ENCODE measurements at places on chromosomes 5 and 9.

- DNase-seq = no peak
Measured at GRCh38 chr5:160750938-160751657, 100.9 kb downstream of the ATP10B start.

GRCh38 chr9:136793086-136793946, 2.2 kb downstream of the TMEM141 start:
- no peak for DNase-seq

DNA sequence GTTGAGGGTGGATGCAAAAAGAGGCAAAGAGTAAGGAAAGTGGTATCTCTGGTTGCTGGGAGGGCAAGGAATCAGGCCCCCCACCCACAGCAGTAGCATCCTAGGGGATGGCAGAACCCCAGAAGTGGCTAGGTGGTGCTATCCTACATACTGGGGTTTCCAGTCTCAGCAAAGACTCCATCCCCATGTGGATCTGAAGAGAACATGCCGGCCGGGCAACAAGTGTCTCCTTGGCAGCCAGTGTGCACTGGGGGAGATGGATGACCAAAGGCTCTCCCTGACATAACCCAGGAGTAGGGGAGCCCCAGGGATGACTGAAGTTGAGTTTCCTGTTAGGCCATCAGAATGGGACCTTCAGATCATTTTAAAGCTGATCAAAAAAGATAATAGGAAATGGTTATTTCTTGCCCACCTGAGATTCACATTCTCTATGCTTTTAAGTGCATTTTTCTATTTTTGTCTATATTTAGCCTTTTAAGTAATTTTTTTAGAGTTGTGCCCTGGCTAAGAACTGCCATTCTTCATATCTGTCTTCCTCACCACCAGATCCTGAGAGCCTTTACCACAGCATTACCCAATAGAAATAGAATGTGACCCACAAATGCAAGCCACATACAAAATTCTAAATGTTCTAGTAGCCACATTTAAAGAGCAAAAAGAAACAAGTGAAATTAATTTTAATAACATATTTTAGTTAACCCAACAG, 78.7 kb upstream of the SMIM23 start:
- DNase-seq = no peak

DNA sequence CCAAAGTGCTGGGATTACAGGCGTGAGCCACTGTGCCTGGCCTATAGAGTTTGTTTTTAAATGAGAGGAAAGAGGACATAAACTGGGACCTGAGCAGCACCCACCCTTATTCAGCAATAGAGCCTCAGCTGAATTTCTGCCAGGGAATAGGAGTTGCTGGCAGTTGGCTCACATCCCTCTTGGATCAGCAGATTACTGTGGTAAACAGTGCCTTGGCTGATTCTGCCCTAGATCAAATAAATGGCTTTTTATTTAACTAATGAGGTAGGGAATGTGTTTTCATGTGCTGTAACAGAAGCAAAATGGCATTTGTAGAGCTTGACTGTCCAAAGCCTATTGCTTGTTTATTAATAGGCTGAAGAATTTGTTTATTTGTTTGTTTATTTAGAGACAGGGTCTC, 2.1 kb downstream of the ARHGEF37 start:
- DNase-seq = peak; percentile 49

- DNase-seq = no peak
Measured at GRCh38 chr9:87826331-87826730, 56.3 kb upstream of the SPATA31E1 start.

DNA sequence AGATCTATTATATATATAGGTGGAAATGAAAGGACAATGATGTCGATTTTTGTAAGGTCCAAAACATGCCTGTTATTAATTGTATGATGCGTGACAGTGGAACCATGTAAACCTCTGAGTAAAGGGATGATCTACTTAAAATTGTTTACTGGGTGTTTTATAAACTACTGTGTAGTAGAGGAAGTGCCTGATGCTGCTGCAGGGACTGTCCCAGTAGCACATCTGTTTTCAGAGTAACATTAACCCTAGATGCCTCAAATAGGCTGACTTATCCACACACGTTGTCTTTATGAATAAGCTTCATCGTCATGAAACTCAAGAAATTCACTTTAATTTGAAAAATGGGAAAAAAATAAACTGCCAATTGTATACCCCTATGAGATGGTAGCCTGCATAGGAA, 1.7 kb downstream of the CAMK4 start:
- no peak for DNase-seq

- peak; percentile 68 for DNase-seq
Measured at GRCh38 chr9:10265153-10265631, 347.6 kb downstream of the PTPRD start.

DNA sequence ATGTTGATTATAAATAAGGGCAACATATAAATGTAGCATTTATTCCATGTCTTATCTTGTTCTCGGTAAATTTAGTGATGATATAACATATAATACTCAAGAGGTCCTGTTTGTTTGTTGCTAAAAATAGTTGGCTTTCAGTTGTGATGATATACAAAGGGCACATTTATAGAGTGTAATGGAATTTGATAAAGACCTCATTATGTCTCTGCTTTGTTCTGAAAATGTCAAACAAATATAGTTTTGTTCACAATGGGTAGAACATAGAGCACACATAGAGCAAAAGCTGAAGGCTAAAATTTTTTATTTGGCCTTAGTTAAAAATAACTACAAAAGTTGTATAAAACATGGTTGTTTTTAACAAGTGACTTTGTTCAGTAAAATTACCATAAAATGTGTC, 477.1 kb upstream of the SMC2 start:
- DNase-seq = no peak

DNA sequence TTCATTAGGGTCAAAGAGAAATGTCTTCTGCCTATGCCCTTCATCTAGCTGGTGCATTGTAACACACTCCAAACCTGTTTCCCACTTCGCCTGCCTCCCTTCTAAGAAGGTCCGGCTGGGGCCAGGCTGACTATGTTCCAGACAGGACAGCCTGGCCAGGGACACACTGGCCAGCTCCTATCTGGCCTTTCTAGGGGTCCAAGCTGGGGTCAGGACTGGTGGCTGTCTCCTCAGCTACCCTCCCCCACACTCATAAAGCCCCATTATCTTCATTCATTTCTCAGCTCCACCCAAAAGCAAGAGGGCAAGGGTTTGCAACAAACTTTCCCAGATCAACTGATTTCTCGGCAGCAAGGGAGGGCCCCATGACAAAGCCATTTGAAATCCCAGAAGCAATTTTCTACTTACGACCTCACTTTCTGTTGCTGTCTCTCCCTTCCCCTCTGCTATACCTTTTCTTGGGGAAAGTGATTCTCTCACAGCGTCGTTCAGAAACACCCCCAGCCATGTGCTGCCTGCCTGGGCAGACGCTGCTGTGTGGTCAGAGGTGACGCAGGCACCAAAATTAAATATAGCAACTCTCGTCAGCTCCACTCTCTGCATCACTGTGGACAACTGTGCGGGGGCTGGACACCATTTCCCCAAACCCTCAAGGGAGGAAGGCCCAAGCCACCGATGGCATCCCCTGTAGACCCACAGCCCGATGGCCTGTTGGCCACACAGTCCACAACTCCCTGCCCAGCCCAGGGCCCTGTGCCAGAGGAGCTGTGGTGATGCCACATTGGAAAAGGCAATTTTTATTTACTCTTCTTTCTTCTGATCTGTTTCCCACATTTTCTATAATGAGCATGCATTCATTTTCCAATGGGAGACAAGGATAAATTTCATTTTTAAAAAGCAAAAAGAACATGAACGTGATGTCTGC, 6.1 kb downstream of the IL13 start:
- no peak for DNase-seq

DNA sequence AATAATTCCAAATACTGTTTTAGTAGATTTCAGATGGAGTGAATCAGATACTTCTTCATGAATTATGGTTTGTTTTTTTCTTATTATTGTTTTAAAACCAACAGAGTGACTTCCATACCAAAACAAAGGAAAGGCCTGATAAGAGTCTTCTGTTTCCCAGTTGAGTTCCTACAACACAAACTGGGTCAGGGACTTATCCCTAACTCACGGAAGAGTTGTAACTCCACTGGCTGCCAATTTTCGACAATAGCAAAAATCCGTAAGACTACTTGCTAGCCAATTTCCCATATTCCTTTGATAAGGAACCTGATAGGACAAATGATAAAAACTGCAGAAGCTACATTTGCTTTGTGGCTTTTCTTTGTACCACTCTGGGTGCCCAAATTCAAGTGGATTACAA, 219.2 kb downstream of the AP3B1 start:
- DNase-seq = no peak

- no peak for DNase-seq
Measured at GRCh38 chr5:126981222-126981621, 49.1 kb downstream of the MARCHF3 start.

DNA sequence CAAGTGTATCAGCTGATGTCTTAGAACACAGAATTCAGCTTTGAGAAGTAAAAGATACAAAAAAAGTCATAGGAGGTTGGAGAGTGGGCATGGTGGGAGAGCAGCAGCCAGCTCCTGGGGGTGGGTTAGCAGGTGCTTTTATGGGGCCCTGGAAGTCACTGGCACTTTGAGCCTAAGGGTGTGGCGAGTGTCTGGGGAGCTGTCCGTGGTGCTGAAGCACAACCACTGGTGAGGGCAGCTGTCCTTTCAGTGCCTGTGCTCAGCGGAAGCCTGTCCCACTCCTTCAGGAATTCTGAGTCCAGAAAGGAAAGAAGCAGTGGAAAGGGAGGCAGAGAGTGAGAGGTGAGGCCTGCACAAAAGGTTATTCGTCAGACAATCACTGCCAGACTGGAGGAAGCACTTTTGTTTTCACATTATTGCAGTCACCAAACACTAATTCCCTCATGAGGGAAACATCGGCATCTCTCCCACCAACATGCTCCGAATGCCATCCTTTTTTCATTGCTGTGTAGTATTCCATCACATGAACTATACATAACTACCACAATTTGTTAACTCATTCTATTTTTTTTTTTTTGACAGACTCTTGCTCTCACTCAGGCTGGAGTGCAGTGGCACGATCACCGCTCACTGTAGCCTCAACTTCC, 59.4 kb upstream of the RAPGEF1 start:
- no peak for DNase-seq

GRCh38 chr5:6043491-6044310, 334.6 kb downstream of the MED10 start:
- DNase-seq = no peak

DNA sequence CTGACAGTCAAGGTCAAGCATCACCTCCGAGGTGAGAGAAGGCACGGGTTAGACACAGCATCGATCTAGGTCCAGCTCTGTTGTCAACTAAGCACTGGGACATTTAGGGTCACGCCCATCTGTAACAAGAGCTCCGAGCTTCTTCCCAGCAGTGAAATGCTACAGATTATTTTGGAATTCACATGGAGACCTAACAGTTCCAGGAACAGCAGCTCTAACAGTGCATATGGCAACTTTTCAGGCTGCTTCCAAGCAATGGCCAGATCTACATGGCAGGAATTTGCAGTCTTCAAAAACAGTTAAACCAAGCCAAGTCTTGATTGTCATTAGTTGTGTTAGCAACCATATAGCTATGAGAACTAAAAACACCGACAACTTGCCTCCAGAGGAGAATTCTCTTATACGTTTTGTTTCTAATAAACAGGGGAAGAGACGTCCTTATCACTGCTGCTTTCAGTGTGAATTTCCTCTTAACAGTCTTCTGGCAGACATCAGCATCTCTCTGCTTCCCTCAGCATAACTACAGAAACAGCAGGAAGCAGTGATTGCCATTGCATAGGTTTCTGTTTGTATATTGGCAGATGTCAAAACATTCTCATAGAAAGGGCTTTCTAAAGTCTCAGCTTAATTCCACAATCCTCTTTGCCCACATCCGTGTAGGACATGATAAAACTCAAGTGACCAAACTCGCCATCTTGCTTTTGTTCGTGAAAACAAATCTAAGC, 242.1 kb upstream of the DAPK1 start:
- DNase-seq = no peak

DNA sequence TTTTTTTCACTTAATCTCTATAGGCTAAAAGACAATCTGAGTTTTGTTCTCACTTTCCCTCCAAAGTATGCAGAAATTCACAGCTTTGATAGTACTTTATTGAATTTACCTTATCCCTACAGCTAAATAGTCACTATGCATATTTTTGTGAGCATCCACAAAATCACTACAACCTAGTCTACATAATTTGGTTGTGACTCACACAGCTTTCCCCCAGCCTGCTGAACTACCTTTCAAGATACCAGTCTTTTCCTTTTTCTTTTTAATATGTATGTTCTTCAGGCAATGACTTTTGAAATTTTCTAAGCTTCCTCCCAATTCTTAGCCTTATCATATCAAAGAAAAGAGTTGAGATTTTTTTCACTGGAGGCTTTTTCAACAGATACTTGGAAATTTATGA, 347.3 kb upstream of the CDH6 start:
- no peak for DNase-seq

GRCh38 chr9:70534061-70534460, 119.6 kb upstream of the KLF9 start:
- DNase-seq = no peak

DNA sequence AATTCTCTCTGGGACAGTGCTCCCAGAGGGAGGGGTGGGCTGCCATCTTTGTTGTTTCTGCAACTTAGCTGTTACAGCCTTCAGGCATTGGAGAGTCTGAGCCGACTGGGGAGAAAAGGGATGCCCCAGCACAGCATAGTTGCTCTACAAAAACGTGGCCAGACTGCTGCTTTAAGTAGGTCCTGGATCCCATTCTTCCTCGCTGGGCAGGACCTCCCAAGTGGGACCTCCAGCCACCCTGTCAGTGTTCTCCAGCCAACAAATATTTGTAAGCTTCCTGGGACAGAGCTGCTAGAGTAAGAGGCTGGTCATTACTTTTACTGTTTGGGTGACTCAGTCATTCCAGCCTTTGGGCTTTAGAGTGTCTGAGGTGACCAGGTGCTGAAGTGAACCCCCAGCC, 292.7 kb upstream of the NREP start:
- no peak for DNase-seq

- DNase-seq = no peak
Measured at GRCh38 chr9:82583524-82583923, 479.4 kb downstream of the RASEF start.

GRCh38 chr9:91148306-91148705, 213.4 kb downstream of the AUH start:
- no peak for DNase-seq

DNA sequence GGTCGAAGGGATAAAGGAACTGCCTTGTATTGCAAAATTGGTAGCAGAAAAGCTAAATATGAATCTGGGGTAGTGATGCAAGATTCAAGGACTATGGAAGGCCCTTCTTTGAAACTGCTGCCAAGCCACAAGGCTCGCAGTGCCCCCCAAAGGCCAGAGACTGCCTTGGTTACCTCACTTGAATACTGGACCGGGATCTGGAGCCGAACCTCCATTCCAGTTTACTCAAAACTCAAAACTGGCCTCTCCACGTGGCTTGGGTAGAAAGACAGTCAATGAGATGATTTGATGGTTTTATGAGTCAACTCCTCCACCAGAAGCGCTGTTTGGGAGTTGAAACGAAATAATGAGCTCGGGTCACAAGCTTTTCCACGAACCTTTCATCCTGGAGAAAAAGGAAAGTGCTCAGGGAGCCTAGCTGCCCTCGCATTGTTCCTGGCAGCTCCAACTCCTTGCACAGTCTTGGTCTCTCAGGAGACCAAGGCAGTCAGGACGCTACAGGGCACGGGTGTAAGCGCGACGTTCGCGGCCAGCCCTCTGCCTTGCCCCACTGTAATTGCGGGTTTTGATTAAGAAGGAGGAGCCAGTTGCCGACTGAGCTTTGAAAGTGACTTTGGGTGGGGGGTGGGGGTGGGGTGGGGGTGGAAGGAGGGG, 2.8 kb downstream of the ST8SIA4 start:
- DNase-seq = no peak
